ENCODE measurements at places on chromosomes 1 and 21. TPM values are rescaled to one million over a fixed set of nuclear protein-coding genes. Genes with fewer than 3 reads are reported as not detected.

The VSIG8 gene
- not detected for total RNA-seq

The TLCD4 gene
- 9.3 TPM for total RNA-seq

The RAB25 gene
- total RNA-seq, result not detected

The AVPR1B gene
- not detected for total RNA-seq

The TEDDM1 gene
- total RNA-seq, result not detected

The RPE65 gene
- not detected for total RNA-seq

The HRNR gene
- not detected for total RNA-seq

The CLSTN1 gene
- total RNA-seq, result 58.3 TPM

The CASQ1 gene
- not detected for total RNA-seq

The ZBED6 gene
- 2.9 TPM for total RNA-seq

The FOXD3 gene
- total RNA-seq, result 0.96 TPM

Data from A549 treated with GW870086 at 1 μM for 4 hours (cell line).